AG04450 (cell line): ENCODE measurements at places on chromosomes 3 and 15.

GRCh38 chr15:52529341-52529924 lies 753 bp upstream of the MYO5A start:
- DNase-seq, result no peak

- DNase-seq, result no peak
Observed at GRCh38 chr3:116579840-116580239, 129.7 kb upstream of the TUSC7 start.

GRCh38 chr3:109728861-109729494 lies 391.6 kb upstream of the DPPA4 start:
- DNase-seq, result no peak

DNA sequence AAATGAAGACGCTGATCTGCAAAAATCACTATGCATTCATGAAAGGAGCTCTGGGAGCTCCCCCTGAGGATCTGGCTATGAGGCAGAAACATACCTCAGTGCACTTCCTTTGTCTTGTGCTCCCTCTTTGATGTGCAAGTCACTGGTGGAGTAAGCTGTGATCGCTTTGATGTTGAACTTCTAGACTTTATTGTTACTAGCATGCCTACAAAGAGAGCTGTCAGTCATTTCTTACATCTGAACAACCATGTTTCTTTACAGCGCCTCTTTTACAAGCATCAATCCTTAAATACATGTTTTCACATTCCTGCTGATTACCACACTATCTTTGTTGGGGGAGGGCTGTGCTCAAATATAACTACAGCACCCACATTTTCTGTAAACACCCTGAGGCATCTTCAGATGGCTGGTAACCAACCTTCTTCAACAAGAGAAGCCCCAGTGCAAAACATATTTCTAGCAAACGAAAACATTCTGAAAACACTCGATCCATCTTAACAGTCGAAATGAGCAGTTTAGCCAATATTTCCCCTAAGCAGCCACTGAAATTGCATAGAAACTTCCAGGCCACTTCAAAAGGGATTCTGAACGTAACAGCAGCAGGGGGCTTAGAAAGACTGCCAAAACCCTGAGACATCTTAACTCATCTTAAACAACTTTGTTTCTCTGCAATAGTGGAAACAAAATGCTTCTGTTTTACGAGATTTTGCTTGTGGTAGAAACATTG lies 101.9 kb upstream of the ICE2 start:
- no peak for DNase-seq

DNA sequence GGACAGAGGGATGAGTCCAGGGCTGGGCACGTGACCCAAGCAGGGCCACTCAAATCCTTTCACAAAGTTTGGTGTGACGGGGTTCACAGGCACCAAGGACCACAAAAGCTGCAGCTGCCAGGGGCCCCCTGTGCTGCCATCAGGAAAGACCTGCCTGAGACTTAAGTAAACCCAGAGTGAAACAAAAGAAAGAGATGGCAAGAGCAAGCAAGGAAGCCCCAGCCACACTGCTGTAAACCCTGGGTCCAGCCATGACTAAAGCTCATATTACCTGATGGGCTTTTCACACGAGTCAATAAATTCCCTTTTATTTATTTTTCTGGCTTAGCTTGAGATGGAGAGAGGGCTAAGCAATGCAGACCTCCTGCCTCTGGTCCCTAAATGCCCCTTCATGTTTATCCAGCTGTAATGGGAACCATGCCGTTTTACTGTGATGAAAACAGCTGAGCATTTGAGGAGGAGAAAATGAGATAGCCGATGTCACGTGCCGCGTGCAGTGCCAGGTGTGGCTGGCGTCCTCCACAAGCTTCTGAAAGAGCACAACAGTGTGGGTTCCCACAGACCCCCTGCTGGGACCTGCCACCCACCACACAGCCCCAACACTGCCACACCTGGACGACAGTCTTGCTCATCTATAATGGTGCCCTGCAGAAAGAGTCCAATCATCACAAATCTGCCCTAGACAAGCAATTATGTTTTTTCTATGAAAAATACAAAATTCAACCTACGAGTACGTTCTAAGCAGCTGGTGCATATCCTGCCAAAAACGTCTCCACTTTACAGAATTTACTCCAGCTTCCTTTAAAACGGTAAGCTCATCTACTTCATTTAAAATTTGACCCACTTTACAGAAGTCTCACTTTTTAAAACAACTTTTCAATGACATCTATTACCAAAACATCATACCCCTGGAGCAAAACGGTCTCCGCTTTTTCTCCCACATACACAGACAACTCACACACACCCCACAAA lies 34.2 kb downstream of the ADAMTS17 start:
- DNase-seq, result no peak

DNA sequence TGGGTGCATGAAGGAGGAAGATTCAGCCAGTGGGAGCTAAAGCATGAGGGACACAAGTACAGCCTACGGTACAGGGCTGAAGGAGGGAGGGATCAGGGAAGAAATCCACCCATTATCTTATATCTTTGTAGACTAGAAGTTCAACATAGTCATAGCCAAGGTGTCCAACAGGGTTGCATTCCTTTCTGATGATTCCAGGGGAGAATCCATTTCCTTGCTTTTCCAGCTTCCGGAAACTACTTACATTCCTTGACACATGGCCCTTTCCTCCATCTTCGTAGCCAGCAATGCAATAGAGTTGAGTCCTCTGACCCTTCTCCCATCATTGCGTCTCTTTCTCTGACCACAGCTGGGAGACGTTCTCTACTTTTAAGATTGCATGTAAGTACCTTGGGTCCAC lies 471.0 kb upstream of the SEMA6D start:
- DNase-seq, result no peak

DNA sequence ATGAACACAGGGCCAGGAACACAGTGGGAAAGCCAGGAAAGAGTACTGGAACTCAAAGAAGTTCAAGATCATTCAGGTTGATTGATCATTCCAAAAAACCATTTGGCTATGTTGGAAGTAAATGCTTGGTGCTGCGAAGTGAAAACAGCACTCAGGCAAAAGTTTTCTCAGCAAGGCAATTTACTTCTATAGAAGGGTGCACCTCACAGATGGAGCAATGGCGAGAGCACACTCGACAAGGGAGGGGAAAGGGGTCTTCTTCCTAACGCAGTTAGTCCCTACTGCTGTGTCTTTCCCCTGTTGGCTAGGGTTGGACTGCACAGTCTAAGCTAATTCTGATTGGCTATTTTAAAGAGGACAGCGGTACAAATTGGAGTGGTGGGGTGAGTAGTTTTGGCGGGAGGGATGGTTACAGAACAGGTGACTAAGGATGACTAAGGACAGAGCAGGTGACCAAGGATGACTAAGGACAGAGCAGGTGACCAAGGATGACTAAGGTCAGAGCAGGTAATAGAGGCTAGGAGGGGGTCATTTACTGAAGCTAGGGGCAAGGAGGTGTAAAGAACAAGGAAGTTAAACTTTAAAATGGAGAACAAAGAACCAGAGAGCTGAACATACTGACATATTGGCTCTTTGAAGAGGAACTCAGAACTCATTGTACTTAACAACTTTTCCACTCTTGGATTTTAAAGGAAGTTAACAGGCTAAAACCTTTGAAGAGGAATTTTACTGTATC lies 43.3 kb downstream of the HOMER2 start:
- DNase-seq, result no peak

GRCh38 chr15:101614761-101615160 lies 37.4 kb downstream of the TM2D3 start:
- DNase-seq, result no peak
